ENCODE measurements at places on chromosomes 2 and 18.
A peak's percentile ranks its signal among the peaks of the same experiment; 100 is the strongest.

GRCh38 chr2:208306291-208306690 is 40.2 kb downstream of the PIKFYVE start:
- no peak for DNase-seq

GRCh38 chr18:56799756-56800155 is 148.6 kb downstream of the WDR7 start:
- no peak for DNase-seq

- no peak for DNase-seq
Measured at GRCh38 chr2:202116691-202117090, 43.6 kb downstream of the KIAA2012 start.

GRCh38 chr2:161245671-161246070 is 62.6 kb upstream of the PSMD14 start:
- DNase-seq, result no peak

GRCh38 chr2:107338571-107338970 is 452.6 kb upstream of the ST6GAL2 start:
- DNase-seq, result no peak

DNA sequence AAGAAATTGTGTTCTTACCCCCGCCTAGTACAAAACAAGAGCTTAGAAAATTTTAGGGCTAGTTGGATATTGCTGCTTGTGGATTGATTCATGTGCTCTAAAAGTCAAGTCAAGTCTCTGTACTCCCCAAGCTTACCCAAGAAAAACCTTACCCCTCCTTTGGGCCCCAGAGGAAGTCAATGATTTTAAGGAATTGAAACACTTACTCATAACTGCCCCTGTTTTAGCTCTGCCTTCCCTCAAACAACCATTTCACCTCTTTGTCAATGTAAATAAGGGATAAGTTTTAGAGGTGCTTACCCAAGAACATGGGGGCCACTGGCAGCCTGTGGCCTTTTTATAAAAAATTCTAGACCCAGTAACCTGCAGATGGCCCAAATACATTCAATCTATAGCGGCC is 136.6 kb upstream of the RMP24 start:
- DNase-seq, result no peak

GRCh38 chr2:46984642-46985476 is 69.3 kb upstream of the MCFD2 start:
- DNase-seq, result peak; percentile 26

- DNase-seq, result no peak
Measured at GRCh38 chr2:71680925-71681324, 227.6 kb downstream of the DYSF start.

GRCh38 chr2:218876562-218877219 is 4.0 kb upstream of the WNT10A start:
- DNase-seq, result peak; percentile 71

- no peak for DNase-seq
Measured at GRCh38 chr2:134367213-134367612, 113.3 kb downstream of the MGAT5 start.

DNA sequence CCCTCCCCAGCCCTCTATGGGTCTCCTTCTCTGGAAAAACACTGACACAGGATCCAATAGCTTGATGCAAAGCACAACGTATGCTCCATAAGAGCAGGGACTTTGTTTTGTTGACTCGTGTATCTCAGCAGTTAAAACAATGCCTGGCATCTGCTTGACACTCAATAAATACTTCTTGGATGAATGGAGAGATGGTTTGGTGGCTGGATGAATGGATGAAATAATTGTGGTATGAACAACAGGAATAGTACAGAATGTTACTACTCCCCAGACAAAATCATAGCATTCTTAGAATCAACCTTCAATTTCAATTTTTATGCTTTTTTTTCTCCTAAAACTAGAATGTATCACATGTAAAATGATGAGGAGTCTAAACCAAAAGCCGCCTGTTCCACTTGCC is 57.4 kb downstream of the KCNE4 start:
- DNase-seq, result no peak

DNA sequence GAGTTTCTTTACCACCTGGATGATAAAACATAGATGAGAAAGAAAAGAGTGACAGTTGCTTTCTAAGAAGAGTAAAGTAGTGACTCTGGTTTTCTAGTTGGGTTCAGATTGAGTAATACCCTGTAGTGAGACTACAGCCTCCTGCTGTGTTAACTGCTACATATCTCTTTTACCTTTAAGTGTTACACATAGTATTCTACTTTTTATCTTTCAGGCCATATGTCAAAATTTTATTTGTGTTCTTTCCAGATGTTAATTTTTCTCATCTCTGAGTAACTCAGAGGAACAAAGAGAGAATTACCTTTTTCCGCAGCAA is 348.2 kb downstream of the CTNNA2 start:
- DNase-seq, result no peak

DNA sequence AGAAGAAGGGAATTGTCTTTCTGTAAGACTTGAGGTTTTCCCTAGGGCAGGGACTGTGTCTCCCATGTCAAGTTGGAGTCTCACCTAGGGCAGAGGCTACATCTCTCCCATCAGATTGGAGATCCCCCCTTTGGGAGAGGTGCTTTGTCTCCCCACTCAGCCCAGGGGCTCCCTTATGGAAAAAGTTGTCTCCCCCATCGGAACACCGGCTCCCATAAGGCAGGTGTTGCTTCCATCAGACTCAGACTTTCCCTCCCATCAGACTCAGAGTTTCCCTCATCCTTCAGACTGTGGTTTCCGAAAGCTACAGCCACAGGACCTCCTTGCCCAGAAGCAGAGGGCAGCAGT is 5.8 kb downstream of the ANKRD53 start:
- no peak for DNase-seq

- no peak for DNase-seq
Measured at GRCh38 chr2:168315331-168316072, 68.1 kb upstream of the STK39 start.

- no peak for DNase-seq
Measured at GRCh38 chr2:205408696-205409095, 273.6 kb upstream of the NRP2 start.

DNA sequence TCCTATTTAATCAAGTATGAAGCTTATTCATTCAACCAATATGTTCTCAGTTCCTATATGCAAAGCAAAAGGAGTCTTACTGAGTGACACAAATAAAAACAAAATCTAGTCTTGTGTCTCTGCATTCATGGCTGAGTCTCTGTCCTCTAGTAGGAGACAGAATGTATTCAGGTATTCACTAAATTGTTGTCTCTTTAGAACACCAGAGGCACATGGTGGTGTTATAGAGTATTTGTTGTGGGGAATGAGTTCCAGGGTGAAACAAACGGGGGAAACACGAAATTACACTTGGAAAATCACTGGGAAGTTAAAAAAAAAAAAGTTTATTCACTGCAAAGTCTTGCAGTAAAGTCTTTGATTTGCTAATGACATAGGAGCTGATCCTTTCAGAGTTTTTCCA is 131.7 kb upstream of the FSHR start:
- no peak for DNase-seq

DNA sequence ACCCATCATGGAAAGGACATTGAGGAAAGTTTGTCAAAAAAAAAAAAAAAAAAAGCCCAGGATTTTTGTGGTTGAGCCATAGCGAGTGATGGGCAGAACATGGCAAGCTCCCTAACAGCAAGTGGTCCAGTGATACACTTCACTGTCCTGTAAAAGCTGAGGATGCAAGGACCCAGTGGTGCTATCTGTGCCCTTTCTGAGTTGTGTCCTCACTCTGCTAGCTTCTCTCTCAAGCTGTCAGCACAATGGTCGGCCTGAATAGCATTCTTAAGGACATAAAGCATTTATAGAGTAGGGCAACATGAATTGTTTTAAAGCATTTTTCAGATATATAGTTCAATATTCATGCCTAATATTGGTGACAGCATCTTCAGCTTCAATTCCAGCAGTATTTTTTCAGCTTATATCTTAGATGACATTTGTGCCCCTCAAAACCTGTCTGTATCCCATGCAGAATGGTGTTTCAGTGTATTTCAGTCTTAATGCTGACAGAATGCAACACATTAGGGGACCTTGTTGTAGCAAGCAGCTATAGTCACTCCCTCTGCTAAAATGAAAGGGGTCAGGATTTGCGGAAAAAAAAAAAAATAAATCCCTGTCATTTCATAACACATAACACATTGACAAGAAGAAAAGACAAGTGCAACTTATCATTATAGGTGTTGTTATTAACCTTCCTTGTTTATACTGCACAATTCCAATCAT is 496.7 kb downstream of the THSD7B start:
- DNase-seq, result no peak

- no peak for DNase-seq
Measured at GRCh38 chr2:51013933-51014526, 17.9 kb downstream of the NRXN1 start.

GRCh38 chr18:32086881-32087280 is 4.8 kb upstream of the RNF138 start:
- DNase-seq, result no peak

- no peak for DNase-seq
Measured at GRCh38 chr2:43458014-43458628, 137.7 kb downstream of the THADA start.

- DNase-seq, result no peak
Measured at GRCh38 chr2:234178330-234179030, 128.0 kb downstream of the SPP2 start.

DNA sequence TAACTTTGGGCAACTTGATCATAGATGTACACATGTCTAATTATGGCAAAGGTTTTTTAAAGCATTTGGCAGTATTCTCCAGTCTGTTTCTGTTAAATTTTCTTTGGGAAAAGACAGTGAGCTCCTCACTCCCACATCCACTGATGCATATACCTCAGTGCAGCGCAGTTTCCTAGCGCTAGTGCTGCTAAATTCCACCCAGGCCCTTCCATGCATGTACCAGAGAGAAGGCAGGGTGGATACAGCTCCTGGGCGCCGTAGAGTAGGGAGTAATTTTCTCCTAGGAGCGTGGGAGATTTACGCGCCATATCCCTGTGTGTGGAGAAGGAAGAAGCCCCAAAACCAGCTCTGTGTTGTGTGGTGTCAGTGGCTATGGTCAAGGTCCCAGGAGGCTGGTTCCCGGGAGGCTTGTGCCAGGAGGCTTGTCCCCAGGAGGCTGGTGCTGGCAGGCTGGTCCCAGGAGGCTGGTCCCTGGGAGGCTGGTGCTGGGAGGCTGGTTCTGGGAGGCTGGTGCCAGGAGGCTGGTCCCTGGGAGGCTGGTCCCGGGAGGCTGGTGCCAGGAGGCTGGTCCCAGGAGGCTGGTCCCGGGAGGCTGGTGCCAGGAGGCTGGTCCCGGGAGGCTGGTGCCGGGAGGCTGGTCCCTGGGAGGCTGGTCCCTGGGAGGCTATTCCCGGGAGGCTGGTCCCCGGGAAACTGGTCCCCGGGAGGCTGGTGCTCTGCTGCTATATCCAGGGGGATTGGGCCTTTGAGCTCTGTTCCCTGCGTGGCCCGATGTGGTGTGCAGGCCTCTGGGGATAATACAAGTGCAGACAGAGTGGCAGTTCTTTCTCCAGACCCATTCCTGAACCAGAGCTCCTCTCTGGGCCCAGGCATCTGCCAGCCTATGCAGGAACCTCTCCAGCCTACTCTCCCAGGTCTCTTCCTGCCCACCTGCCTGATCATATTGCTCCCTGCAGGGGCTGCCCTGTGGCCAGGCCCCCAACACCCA is 161.2 kb downstream of the SEPTIN10 start:
- DNase-seq, result no peak

- peak; percentile 8 for DNase-seq
Measured at GRCh38 chr2:54455563-54456361, at the start of gene SPTBN1. TSS of gene SPTBN1 (plus strand) at chr2:54456327. CDS start at chr2:54526419, 70,092 bp downstream.

- DNase-seq, result no peak
Measured at GRCh38 chr2:129957891-129958290, 21.6 kb upstream of the RAB6C start.

- no peak for DNase-seq
Measured at GRCh38 chr18:56569416-56569815, 69.0 kb downstream of the TXNL1 start.

DNA sequence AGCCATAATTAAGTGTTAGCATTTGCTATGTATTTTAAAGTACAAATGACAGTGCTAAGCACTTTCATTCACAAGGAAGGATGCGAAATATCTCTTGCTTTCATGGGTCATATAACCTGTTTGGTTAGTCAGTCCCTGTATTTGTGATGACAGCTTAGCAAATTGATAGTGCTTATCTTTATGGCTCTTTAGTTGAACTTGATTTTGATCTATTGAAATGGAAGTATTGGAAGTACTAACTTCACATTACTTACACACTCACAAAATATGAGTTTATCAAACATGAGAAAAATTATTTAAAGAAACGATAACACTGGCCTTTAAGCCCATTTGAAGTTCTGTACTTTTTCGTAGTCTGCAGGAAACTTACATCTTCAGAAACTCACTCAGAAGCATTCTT is 97.4 kb upstream of the NEUROD1 start:
- no peak for DNase-seq

GRCh38 chr18:34643989-34644388 is 66.1 kb upstream of the DTNA start:
- DNase-seq, result no peak

- DNase-seq, result no peak
Measured at GRCh38 chr2:138271467-138271866, 230.1 kb upstream of the SPOPL start.

DNA sequence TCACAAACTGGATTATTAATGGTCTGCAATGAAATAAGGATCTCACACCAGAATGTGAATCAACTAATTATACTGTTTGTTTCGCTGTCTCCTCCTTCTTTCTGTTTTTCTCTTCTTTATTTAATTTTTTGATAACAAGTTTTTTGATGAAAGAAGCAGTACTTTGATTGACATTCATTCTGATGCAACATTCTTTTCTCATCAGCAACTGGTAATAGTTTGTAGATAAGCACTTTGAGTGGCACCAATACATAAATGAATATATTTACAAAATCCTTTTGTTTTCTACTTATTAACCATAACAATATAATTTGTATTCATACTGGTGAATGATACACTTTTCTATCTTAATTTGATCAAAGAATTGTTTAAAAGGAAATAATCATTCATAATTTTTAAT is 115.3 kb upstream of the FAM117B start:
- DNase-seq, result no peak

GRCh38 chr2:196088203-196088602 is 19.6 kb upstream of the DNAH7 start:
- no peak for DNase-seq

- DNase-seq, result no peak
Measured at GRCh38 chr2:36255863-36256262, 99.7 kb upstream of the CRIM1 start.

DNA sequence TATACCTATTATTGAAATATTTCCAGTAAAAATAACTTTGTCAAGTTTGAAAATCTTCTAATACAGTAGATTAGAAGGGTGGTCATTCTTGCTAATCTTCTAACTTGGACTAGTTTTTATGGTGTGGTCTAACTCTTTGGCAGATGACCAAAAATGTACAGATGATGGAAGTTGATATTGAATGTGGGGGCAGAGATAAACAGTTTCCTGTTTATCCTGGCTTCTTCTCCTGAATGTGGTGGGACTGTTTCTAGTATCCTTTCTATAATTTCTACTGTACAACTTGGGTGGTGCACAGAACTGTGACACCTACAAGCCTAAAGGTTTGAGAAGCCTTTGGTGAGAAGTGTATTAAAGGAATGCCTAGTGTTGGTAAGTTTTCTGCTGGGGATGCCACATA is 178.7 kb downstream of the PDE11A start:
- DNase-seq, result no peak

GRCh38 chr18:75374466-75374865 is 53.0 kb downstream of the SMIM21 start:
- no peak for DNase-seq
